ENCODE measurements at places on chromosomes 1 and 21.

DNA sequence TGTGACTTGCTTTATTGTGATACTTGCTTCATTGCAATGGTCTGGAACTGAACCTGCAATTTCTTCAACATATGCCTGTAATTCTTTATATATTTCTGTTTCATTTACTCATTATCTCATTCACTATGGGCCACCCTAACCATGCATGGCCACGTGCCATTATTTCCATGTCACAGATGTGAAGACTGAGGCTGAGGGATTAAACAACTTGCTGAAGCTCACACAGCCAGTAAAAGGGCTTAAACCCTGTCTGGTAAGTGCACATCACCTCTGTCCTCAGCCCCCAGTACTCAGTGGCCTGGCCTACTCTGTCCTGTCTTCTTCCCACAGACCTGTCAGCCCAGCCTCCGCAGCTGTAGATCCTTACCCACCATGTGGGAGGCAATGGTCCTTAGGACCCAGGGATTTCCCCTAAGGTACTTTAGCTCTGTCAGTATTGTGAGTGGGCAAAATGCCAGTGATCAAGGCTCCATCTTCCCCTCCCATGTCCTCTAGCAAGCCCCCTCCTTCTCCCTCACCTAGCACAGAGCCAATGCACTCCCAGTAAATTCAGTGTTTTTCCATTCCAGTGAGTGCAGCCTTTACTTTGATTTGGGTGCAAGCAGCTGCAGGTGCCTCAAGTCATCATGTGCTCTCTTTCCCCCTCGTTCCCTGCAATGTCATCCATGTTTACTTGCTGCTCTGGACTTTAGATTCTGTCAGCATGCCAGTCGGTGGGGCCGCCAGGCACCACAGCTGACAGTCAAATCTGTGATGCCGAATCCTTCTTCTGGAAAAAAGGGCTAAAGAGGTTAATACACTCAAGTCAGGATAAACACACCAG is 228.2 kb upstream of the PROX1 start:
- no peak for DNase-seq

DNA sequence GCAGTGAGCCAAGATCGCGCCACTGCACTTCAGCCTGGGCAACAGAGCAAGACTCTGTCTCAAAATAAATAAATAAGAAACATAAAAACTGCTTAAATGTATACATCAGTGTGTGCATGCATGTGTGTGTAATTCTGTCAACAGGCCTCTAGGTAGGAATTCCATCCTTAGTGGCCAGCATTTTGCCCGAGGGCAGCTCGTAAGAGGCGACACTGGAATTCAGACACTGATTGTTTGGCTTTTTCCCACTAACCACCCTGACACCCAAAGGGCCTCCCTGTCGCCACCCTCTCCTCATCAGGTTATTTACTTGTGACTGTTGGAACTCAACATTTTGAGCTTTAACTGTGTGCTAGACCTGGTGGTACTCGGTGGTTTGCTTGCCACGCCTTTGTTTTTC is 64.0 kb upstream of the KIF1B start:
- no peak for DNase-seq

GRCh38 chr1:62058956-62059355 is 135.7 kb upstream of the L1TD1 start:
- DNase-seq = no peak

GRCh38 chr1:111733992-111734341 is 5.2 kb downstream of the INKA2 start:
- no peak for DNase-seq

- no peak for DNase-seq
Measured at GRCh38 chr1:112263453-112263852, 132.6 kb upstream of the CTTNBP2NL start.

DNA sequence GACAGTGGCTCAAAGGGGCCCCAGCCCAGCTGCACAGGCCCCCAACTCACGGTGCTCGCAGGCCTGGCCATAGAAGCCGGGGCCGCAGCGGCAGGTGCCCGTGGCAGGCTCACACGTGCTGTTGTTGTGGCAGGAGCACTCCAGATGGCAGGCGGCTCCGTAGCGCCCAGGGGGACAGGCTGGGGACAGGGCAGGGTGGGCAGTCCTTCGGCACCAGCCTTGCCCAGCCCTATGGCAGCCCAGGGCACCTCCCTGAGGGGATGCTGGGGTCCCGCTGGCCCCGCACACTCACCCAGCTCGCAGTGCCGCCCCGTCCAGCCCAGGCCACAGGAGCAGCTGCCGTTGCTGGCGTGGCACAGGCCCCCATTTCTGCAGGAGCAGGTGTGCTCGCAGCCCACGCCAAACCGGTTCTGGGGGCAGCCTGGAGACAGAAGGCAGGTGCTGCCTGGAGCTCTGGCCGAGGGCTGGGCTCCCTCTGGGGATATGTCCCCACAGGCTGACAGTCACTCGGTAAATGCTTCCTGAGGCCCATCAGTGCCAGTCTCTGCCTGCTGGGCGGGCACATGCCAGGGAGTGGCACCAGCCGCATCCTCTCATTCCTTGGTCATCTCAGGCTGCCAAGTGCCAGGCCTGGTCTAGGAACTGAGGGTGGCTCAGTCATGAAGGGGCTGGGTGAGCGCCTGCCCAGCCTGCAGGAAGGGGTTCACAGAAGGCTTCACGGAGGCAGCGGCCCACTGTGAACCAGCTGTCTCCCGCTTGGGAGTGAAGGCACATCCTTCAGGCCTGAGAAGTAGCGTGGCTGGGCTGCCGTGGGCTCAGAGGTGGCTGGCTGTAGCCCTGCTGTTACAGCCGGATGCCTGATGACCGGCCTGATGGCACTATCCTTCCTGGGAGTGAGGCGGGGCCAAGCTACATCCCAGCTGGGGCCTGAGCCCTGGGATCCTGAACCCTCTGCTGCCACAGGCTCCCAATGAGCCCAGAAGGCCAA is 40.1 kb downstream of the ARHGEF16 start:
- no peak for DNase-seq

- DNase-seq = no peak
Measured at GRCh38 chr1:79006564-79006963, at the start of gene ADGRL4. Gene ADGRL4, minus strand, starts transcription at chr1:79006730. Its CDS starts 76 bp downstream, at chr1:79006654.

DNA sequence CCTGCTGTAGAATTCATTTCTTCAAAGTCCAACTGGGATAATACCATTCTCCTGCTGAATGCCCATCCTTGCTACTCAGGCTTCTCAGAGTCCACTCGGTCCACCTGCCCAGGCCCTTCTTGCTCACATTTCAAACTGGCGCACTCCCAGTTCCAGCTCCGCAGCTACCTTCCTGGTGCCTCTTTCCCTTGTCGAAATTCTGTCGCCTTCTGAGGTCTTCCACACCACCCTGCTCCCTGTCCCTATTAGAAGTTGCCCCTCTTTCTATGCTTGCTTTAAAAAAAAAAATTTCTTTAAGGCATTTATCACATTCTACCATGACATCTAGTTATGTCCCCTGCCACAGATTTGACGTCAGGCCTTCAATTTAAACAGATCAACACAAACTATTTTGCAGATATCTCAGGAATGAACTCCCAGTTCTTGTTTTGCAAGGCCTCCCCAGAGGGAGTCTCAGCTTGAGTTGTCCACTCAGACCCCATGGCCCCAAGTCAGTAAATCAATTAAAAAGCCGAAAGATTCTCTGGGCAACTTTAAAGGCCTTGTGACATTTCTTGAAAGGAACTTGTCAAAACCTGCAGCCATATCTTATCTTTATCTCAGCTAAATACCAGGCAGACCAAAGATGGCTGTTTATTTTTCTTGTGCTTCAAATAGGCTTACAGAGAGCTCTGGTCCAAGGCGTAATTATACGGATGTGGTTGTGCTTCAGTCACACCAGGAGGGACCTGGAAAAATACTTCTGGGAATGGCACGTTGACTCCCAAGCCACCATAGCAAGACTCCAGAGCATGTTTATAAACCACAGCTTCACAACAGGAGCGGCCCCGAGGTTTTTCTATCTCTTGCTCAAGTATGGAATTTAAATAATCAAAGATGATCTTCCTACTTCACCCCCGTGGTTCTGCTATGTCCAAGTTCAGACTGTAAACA is 2.2 kb downstream of the FAM89A start:
- DNase-seq = no peak

DNA sequence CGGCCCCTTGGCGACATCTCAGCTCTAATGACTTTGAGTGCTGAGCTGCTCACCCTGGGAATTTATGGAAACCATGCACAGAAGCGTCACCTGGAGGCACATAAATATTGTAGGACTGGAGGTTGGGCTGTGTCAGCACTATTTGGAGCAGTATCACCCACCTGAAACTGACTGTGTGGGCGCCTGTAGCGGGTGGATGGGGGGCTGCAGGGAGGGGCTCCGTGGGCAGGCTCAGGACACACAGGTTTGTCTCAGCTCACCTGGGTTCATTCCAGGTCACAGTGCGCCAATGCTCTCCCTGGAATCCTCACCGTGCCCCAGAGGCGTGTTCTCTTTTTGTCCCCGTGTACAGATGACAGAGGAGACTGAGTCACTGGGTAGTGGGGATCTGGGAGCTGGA is 74.8 kb upstream of the ACTL8 start:
- no peak for DNase-seq

GRCh38 chr1:234607109-234608024 is 2.6 kb downstream of the IRF2BP2 start:
- DNase-seq = no peak

- DNase-seq = no peak
Measured at GRCh38 chr1:147243228-147243685, 773 bp downstream of the CHD1L start.

DNA sequence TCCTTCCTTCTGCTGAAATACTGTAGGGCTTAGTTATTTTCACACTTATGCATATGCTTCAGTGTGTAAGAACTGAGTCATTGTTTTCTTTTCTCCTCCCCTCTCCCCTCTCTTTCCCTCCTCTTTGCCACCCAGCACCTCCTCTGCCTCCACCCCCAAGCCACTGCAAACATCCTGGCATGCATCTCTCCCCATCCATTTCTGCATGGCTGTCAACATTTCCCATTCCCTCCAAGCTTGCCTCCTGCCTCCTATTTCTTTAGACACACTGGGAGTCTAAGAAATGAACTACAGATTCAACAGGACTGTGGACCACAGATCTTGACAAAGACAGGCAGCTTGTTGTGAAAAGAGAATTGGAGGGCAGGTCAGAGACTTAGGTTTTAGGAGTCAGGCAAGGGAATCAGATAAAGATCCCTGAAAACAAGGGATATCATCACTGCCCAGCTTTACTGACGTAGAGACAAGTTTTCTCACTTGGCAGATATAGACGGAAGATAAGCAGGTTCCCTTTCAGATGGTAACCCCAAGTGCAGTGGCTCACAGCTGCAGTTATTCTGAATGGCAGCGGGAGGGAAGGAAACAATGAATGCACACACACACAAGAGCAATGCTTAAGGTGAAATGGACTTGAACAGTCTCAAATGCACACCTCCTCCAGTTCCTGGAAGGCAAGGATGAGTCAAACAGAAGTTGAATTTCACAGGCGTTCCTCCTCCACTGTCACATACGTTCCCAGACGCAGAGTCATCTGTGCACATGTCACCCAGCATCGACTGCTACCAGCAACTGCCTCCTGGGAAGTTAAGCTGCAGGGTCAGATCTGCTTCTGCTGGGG is 56.1 kb downstream of the HIVEP3 start:
- no peak for DNase-seq

GRCh38 chr1:217134857-217135568 is 411.8 kb upstream of the ESRRG start:
- no peak for DNase-seq

DNA sequence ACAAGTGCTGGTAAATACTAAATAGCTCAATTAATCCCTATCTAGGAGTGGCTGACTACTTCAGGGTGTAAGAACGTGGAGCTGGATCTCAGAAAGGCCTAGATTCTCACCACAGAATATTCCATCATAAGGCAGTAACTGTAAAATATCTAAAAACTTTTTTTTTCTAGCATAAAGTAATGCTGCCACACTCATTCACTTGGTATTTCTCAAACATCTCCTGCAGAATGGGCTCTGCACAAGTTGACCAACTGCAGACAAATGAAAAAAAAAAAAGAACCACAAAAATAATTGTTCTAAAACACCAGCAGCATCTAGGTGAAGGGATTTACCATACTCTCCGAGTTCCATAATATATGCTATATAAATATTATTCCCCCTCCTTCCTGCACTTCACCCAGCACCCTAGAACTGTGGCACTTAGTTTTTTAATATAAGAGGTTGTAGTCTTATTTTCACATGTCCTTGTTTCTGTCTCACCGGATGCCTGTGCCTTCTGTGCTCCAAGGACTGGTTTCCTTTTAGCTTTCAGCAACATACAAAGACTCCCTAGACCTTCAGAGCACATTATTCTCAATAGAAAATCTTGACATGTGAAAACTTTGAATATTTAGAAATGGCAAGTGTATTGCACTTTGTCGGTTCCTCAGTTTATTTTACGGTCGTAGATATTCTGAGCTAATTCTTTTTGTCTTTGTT is 8.9 kb downstream of the VSIG8 start:
- no peak for DNase-seq

DNA sequence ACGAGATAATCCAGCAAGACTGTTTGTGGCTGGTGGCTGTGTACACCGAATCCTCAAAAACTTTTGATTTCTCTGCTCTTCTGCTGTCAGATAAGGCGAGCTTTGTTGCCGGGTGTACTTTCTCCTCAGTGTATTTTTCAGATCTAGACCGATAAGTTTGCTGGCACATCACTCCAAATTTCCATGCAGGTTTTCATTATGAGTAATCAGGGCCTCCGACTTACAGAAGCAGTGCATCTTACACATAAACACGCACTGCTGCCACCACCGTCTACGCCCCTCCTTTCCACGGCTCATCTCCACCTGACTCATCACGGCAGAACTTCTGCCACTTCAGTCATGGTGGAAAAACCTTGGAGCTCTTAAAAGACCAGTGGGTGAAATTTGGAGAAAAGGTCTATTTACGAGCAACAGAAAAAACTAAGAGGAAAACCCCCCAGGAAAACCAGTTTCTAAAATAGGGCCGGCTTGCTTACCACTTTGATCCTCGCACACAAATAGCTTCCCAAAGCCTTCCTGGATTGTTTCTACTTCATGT is 7.7 kb downstream of the ZBTB21 start:
- DNase-seq = no peak

DNA sequence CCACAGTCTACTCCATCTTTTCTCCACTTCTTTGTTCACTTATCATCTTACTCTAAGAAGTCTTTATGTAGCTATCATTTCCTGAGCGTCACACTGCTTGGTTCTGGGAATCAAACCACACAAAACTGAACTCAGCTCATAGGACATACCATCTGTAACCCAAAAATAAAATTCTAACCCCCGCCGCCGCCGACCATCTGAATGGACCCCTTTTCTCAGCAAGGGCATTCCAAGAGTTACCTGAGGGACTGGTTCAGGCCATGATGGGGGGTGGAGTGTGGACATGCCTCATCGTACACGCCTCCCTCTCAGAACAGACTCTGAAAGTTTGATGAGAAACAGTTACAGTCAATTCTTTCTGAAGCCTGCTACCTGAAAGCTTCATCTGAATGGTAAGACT is 12.6 kb upstream of the CHI3L2 start:
- DNase-seq = no peak

DNA sequence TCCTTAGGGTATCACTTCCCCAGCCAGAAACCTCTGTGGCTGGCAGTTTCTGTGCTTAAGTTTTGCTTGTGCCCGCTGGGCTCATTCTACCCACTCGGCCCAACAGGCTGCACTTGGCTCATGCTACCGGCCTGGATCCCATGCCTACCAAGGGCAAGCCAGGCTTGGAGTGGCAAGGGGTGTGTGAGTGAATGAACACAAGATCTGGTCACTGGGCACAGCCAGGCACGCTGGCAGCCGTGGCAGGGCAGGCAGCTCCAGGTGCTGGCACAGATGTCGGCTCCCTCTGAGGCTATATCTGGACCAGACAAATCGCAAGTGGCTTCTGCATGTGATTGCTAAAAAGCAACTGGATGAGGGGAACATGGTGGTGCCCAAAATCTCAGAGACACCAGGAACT is 740.5 kb upstream of the B3GALT2 start:
- DNase-seq = no peak

GRCh38 chr1:228781161-228781808 is 46.0 kb downstream of the RHOU start:
- DNase-seq = no peak

All from NCI-H1048 (cell line).